Activated CD8-positive, alpha-beta memory T cell treated with anti-CD3 and anti-CD28 coated beads, Interleukin-2, amount 10 ng/mL, durations not matched to agents 7 days and 5 days (primary cell): ENCODE measurements at places on chromosomes 7 and 10. TPM values are rescaled to one million over a fixed set of nuclear protein-coding genes. Genes with fewer than 3 reads are reported as not detected.

Gene MRLN
- total RNA-seq = not detected

- H3K36me3 ChIP-seq = peaks cover 4% of the 10 kb centered on the region
- peaks cover 35% of the 10 kb centered on the region for H3K4me1 ChIP-seq
- no peaks in the 10 kb centered on the region for H3K27me3 ChIP-seq
- peak overlapping the region; percentile 72 for H3K4me3 ChIP-seq
These were observed 570 bp upstream of the PRTFDC1 start for GRCh38 chr10:24952707-24953645.

Gene AQP1
- total RNA-seq = 0.15 TPM

DNA sequence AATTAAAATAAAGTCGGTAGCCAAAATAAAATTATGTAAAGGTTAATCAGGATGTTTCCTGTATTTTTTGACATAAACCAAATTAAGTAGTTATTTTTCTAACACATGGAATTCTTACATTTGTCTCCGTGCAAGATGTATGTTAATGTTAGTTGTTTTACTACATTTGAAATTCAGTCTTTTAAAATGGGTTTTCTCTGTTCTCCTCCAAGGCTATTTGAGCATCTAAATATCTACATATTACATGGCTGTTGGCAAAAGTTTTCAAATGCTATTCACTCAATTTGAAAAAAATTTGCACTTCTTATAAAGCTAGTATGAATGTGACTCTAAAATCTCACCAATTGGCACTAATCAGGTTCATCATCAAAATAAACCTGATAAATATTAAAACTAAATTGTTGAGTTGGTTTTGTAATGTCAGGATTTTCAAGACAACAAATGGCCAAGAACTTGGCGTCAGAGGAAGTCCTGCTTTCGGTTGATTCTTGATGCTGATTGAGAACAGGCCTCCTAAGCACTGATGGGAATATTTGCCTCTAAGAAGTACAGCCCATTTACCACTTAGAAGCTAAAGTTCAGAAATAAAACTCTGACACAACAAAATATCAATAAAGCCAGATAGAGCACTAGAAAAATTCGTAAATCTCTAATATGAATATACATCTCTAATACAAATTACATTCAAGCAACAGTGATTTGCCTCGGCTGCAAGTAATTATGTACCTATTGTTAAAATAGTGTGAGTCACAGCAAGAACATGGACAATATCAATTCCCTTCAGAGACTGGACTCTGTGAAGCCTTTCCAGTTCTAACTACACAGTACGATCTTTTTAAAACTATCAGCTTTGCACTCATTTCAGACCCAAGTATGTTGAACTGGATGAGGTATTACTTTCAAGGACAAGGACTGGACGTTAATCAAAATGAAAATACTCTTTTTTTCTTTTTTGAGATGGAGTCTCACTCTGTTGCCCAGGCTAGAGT, 733.1 kb upstream of the C7orf33 start:
- no peak for DNase-seq
- H3K27ac ChIP-seq = no peak overlapping the region
- H3K36me3 ChIP-seq = no peaks in the 10 kb centered on the region
- H3K4me3 ChIP-seq = no peak overlapping the region

Gene NUTM2E
- total RNA-seq = 0.28 TPM

Gene KIAA1549
- total RNA-seq = 1.1 TPM

Gene BMPER
- not detected for total RNA-seq

DNA sequence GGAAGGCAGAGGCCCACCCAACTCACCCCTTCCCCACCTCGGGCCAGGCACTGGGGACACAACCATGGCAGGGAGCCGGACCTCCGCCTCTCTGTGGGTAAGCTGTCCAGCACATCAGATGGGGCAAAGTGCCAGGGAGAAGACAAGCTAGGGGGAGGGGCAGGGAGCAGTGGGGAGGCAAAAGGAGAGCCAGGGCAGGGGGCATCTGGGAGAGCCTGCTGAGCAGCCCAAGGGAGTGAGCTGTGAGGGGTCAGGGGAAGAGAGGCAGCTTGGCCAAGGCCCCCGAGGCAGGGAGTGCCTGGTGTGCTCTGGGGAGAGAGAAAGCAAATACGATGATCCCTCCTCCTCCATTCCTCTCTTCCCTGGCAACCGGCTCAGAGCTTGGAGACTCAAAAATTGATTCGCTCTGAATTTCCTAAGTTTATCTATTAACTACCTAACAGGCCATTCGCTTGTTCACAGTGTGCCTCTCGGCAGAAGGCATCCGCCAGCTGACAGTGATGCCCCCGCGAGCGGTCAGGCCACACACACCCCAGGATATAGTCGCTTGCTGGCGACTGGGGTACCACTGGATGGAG, 4.5 kb downstream of the CAMK2B start:
- peaks cover 3% of the 10 kb centered on the region for H3K4me1 ChIP-seq
- H3K4me3 ChIP-seq = no peak overlapping the region
- H3K36me3 ChIP-seq = no peaks in the 10 kb centered on the region
- H3K27me3 ChIP-seq = peaks cover 42% of the 10 kb centered on the region

Gene FKBP6
- not detected for total RNA-seq

Gene CDC14C
- total RNA-seq = not detected

- no peak for DNase-seq
- H3K36me3 ChIP-seq = peaks cover 1% of the 10 kb centered on the region
- no peak overlapping the region for H3K4me3 ChIP-seq
- peaks cover 54% of the 10 kb centered on the region for H3K27me3 ChIP-seq
These were observed 49.0 kb upstream of the WNT16 start for GRCh38 chr7:121279822-121280221.

- H3K4me3 ChIP-seq = no peak overlapping the region
- no peaks in the 10 kb centered on the region for H3K36me3 ChIP-seq
- H3K27ac ChIP-seq = no peak overlapping the region
- no peak for DNase-seq
- H3K4me1 ChIP-seq = no peaks in the 10 kb centered on the region
These were observed 16.9 kb downstream of the MEOX2 start for GRCh38 chr7:15669443-15670090.

- H3K4me1 ChIP-seq = peaks cover 72% of the 10 kb centered on the region
- no peak overlapping the region for H3K4me3 ChIP-seq
- H3K27ac ChIP-seq = peak overlapping the region; percentile 68
- H3K36me3 ChIP-seq = peaks cover 42% of the 10 kb centered on the region
- no peaks in the 10 kb centered on the region for H3K27me3 ChIP-seq
These were observed 200.9 kb downstream of the FAM107B start for GRCh38 chr10:14573666-14574261.

DNA sequence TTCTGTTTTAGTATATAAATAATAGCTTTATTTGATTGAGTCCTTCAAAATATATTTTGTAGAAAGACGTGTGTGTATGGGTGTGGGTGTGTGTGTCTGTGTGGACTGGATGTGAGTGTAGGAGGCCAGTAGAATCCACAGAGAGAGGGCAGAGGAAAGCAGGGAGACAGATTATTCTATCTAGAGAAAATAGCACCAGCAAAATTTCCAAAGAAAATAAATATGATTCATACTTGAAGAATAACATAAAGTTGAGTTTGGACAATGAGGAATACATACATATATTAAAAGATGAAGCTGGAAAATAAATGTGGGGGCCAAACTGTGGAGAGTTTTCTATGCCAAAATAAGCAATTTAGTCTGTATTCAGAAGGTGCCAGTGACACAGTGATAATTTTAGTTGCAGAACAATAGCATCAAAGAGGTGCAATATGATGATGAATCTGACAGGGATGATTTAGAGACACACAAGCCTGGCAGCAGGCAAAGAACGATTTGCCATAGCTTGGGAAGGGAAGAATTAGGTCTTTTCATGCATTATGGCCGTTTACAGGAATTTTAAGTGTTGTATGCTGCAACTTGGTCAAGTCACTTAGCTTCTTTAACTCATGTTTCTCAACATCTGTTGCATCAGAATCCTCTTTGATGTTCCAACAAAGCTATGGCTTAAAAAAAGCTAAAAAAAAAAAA, 121.3 kb downstream of the SEMA3A start:
- no peak overlapping the region for H3K27ac ChIP-seq
- H3K27me3 ChIP-seq = no peaks in the 10 kb centered on the region
- no peak for DNase-seq
- peaks cover under 1% of the 10 kb centered on the region for H3K36me3 ChIP-seq
- no peak overlapping the region for H3K4me3 ChIP-seq

Gene NPY4R2
- not detected for total RNA-seq

DNA sequence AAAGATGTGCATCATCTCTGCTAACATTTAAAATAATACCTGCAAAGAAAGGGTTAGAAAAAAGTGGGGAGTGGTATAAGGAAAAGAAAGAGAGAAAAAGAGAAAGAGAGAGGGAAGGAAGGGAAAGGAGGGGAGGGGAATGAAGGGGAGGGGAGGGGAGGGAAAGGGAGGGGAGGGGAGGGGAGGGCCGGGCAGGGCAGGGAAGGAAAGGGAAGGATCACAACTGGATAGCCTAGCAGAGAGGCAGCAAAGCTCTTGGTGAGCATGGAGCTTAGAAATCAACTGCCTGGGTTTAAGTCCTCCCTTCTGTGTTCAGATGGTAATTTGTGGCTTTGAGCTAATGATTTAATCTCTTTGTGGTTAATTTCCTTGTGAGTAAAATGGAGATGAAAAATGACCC, 5.4 kb upstream of the FAM237B start:
- DNase-seq = no peak
- peaks cover 2% of the 10 kb centered on the region for H3K4me1 ChIP-seq
- H3K27me3 ChIP-seq = peaks cover 23% of the 10 kb centered on the region
- H3K36me3 ChIP-seq = no peaks in the 10 kb centered on the region
- H3K4me3 ChIP-seq = no peak overlapping the region

DNA sequence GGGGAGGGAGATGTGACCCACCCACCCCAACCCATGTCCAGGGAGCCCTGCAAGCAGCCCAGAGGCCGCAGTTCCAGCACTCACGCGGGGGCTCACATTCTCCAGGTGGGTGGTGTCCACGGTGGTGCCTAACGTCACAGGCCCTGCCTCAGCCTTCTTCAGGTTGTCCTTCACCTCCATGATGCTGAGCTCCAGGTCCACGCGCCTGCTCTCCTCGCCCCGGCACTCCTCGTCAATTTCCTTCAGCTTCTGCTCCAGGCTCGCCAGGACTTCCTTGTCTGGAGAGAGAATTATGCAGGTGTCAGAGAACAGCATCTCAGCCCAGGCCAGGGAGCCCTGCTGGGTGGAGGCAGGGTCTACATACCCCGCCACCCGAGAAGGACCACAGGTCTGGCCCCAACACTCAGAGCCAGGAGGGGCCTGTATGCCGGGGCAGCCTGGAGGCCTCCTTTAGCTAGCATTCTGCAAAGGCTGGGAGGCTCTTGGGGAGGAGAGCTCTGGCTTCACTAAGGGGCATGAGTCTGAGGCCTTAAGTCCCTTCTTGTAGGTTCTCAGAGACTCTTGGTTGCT, 58.2 kb downstream of the VWA2 start:
- no peak overlapping the region for H3K4me3 ChIP-seq
- H3K36me3 ChIP-seq = peaks cover 28% of the 10 kb centered on the region
- H3K4me1 ChIP-seq = no peaks in the 10 kb centered on the region
- no peaks in the 10 kb centered on the region for H3K27me3 ChIP-seq

DNA sequence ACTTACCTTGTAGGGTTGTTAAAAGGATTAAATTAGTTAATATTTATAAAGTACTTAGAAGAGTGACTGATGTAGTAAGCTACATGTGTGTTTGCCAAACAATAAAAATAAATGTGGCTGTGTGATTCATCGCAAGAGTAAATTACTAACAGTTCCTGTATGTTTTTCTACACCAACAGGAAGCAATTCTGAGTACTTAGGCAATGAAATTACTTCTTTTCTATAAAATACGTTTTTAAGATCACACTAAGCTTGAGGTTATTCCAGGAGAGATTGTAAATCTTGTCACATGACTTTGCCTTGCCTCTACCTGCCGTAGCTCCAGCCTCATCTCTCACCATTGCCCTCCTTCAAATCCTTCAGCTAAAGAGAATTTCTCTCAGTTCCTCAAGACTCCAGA, 18.1 kb upstream of the GSTK1 start:
- peaks cover 42% of the 10 kb centered on the region for H3K36me3 ChIP-seq
- H3K27ac ChIP-seq = peak overlapping the region; percentile 82
- no peaks in the 10 kb centered on the region for H3K27me3 ChIP-seq
- H3K4me3 ChIP-seq = peak overlapping the region; percentile 14
- DNase-seq = no peak

DNA sequence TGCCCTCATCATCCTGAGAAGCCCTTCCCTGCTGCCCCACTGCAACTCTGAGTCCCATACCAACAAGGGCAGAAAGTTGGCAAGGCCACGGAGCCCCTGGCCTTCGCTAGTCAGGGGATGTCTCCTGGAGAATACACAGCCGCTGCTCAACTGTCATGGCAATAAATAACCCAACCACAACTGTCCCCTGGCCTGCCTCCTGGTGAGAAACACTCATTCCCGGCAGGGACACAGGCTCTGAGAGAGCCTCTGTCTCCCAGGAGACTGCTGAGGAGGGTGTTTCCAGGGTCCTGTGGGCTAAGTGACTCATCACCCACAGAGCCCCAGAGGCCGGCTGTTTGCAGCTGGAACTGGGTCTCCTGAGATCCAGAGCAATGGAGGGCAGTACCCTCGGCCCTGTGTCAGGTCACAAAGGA, 354.1 kb downstream of the TNS3 start:
- H3K4me1 ChIP-seq = no peaks in the 10 kb centered on the region
- H3K36me3 ChIP-seq = no peaks in the 10 kb centered on the region
- no peak for DNase-seq
- H3K27me3 ChIP-seq = no peaks in the 10 kb centered on the region
- no peak overlapping the region for H3K4me3 ChIP-seq

DNA sequence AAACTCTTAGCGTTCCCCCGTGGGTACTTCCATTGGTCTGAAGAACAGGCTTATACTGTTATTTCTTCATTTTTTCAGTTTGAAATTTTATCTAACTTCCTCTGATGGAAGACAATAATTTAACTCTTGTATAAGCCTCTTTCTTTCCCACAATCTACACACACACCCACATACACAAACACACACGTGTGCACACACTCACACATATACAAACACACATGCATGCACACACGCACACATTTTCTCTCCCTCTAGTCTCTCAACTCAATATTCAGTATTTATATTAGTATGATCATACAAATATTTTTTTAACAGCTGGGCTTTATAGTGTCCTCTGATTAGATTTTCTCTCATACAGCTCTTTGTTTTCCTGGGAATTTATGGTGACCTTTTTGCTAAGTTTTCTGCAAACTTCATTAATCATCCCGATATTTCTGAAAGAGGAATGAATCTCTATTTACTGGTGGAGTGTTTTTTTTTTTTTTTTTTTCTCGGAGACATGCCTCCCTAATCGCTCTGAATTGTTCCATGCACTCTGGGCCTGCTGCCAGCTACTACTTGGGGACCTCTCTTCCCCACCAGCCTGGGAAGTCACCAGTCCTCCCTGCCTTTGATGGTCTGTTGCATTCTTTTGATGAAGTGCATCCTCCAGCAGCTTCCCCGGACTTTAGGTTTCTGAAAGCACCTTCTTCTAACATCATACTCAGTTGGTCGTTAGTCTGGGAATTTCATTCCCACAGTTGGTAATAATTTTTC, 75.5 kb downstream of the ZNF777 start:
- no peak for DNase-seq
- peaks cover 18% of the 10 kb centered on the region for H3K27me3 ChIP-seq
- no peaks in the 10 kb centered on the region for H3K36me3 ChIP-seq
- H3K4me1 ChIP-seq = no peaks in the 10 kb centered on the region
- no peak overlapping the region for H3K4me3 ChIP-seq
- no peak overlapping the region for H3K27ac ChIP-seq

Gene RHOBTB1
- total RNA-seq = 0.07 TPM
